Stimulated activated CD4-positive, alpha-beta T cell treated with anti-CD3 and anti-CD28 coated beads, Interleukin-2, amount 100 ng/mL, for 4 hours (primary cell): ENCODE measurements at places on chromosomes 3 and 15.

DNA sequence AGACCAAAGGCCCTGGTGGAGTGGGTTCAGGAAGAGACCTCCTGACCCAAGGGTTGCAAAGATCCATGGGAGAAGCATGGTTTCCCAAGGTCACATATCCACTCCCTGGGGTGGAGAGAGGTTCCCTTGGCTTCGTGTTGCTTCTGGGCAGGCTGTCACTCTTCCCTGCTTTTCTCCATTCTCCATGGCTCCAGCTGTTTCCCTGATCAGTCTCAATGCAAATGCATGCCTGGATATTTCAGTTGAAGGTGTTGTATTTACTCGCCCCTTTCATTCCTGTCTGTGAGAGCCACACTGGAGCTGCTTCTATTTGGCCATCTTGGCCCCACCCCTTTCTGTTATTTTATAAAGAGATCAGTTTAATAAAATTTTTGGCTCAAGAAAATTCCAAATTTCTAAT is 95.0 kb upstream of the PLSCR4 start:
- no peak for DNase-seq

DNA sequence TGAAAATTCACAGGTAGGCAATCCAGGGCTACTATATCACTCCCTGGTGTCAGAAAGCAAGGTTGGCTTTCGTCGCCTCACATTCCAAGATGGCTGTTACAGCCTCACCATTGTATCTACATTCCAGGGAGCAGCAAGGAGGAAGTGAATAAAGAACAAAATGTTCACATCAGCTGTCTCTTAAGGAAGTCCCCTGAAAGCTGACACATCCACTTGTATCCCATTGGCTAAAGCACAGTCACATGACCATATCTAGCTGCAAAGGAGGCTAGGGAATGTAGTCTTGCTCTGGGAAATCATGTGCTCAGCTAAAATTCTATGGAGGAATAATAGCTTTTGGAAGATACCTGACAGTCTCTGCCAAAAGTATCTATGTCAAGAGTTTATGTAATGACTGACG is 12.8 kb upstream of the GATA2 start:
- DNase-seq, result no peak

- no peak for DNase-seq
Observed at GRCh38 chr3:161567577-161568361, 71.2 kb downstream of the OTOL1 start.

DNA sequence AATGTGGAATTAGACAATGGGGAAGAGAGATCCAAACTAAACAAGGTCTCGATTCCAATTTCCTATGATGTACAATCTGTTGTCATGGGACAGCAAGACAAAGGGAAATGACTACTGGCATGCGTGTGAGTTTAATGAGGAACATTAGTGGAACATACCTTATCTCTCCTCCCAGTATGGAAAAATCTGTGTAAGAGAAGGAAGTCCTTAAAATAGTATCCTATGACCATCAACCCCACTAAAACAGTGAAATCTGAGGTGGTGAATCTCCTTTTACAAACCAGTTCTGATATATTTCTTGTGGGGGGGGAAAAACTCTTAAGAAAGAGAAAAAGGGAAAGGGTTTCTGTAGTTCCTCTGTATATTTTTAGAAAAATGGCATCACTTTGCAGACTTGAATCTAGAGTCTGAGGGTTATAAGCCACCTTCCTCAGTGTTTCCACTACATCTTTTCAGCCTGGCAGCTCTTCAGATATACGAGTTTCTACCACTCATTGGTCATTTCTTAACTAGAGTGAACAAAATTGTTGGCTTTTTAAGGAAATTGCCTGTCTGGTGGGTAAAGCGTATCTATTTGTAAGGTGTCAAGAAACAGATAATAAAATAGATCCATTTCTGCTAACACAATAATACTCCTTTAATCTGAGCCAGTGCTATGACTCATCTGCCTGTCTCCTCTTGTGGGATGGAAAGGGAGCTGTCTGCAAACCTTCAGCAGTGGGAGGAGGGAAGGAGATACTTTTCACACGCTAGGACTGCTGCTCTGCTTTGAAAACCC is 3.0 kb upstream of the TNFAIP8L3 start:
- no peak for DNase-seq

- DNase-seq, result no peak
Observed at GRCh38 chr3:119628390-119628789, 30.7 kb downstream of the PLA1A start.

DNA sequence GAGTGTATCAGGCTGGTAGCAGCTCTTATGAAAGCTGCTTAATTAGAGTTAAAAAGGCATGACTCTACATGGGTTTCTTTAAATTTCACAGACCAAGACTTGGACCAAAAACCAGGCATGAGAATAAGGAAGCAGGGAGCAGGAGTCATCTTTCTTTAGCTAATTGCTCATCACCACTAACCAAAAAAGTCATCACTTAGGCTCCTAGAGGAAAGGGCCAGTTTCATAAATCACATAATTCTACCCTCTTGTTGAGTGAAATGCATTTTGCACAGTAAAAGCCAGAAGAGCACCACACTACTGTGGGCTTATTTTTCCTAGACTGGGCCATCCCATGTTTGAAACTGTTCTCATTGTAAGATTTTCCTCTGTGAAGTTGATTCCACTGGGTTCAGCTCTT is 175.6 kb downstream of the GREM1 start:
- DNase-seq, result no peak

DNA sequence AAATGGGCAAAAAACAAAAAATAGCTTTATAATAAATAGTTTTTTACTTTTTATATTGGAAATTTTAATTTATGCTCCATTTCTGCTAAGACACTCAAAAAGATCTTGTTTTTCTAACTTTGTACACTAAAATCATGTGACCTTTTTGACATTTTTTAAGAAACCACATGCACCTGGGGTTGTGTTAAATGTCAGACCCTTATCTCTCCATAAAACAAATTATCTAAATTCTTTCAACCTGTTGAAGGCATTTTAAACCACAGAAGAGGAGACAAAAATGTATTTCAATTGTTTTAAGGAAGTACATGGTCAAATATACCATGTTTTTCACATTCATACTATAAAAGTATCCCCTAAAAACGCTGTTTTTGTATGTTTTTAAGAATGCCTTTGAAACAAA is 29.2 kb downstream of the IFT80 start:
- no peak for DNase-seq

DNA sequence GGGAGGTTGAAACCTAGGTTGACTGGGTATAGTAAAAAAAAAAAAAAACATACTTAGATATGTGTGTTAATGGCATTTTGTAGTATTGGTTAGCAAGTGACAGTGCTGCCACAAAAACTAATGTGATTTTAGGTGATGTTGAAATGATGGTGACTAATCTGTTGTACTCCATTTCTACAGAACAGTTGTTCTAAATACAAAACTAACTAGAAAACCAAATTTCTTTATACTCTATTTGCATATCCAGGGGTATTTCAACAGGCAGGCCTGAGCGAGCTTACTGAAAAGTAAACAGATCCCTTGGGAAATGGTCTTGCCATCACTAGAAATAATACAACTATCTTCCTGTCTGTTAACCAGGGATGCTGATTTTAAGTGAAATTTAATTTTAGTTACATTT is 20.5 kb downstream of the TSC22D2 start:
- no peak for DNase-seq

GRCh38 chr3:46863261-46863782 is at the start of gene MYL3:
Gene MYL3, minus strand, starts transcription at chr3:46863444. Its CDS starts 54 bp downstream, at chr3:46863390.
- no peak for DNase-seq

GRCh38 chr3:41681479-41681878 is 280.4 kb downstream of the ULK4 start:
- no peak for DNase-seq
